SK-N-SH (cell line): ENCODE measurements at places on chromosomes 3 and 15.

GRCh38 chr3:19547665-19548464 lies 386.2 kb downstream of the EFHB start:
- DNase-seq, result no peak

DNA sequence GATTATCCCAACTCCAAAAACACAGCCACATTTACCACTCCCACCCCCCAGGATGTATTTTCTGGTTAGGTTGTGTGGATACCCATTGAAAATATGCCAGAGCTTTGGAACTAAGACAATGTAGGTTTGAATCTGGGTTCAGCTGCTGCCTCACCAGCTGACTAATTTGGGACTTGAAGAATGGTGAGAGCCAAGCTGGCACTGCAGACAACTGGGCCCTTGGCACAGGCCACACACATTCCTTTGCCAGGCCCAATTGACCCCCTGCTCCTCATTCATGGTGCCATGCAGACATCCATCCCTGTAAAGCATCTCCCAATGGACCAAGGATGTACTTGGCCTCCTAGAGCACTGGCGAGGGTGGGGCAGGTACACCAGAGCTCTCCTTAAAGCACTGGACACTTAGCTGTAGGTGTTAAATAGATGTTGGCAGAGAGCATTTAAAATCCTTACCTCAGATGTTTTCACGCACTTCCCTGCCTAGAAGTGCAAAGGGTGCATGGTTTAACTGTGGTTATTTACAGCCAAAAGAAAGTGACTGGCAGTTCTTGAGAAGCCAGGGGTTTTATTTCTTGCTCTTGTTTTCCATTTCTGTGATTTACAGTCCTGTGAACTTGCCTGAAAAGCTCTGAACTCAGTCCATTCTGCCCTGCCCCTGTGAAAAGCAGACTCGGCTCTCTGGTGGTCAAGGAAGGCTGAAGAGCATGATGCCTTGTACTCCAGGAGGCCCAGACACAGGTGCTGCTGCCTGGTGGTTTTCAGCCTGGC lies 138.5 kb downstream of the CLSTN2 start:
- no peak for DNase-seq

DNA sequence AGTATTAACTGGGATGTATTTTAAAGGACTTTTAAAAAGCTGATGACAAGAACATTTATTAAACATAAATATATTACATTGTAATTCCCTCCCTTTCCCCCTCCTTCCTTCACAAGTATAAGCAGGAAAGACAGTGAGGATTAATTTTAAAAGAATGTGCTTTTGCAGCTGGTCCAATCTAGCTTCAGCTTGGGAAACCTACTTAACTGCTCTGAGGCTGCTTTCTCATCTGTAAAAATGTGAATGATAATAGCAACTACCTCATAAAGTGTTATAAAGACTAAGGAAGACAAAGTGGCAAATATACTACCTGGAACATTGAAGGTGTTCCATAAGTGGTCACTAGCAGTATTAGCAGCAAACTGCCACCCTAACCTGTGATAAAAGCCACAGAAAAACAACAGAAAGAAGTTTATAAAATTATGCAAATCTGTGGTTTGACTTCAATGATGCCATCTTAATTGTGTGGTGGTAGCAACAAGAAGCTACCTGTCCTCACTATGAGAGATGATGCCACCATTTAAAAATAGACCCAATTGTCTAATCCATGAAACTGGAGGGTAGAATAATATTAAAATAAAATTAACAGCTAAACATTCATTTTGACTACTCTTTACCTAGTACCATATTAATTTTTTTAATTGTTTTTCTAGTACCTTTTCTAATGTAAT lies 20.0 kb downstream of the DHX36 start:
- DNase-seq, result no peak

- no peak for DNase-seq
Measured at GRCh38 chr3:143152043-143152442, 32.5 kb downstream of the CHST2 start.

DNA sequence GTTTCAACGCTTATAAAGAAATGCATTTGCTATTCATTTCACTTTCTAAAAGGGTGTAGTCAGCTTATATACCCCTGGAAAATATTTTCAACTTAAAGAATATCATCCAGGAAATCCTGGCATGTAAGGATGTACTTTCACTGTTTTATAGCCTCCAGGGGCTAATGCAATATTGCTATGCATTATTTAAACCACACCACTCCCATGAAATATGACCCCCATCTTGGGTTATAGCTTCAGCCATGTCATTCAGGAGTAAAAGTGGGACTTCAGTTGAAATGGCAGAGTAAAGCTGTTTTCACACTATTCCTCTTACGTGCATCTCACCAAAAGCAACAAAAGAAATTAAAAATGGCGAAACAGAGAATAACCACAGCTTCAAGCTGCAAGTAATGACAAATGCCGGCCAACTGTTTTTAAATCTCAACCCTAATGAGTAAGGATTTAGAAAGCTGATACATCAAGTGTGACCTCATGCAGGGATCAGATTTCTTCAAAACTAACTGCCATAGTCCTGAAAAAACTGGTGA lies 84.5 kb downstream of the COL6A6 start:
- no peak for DNase-seq

DNA sequence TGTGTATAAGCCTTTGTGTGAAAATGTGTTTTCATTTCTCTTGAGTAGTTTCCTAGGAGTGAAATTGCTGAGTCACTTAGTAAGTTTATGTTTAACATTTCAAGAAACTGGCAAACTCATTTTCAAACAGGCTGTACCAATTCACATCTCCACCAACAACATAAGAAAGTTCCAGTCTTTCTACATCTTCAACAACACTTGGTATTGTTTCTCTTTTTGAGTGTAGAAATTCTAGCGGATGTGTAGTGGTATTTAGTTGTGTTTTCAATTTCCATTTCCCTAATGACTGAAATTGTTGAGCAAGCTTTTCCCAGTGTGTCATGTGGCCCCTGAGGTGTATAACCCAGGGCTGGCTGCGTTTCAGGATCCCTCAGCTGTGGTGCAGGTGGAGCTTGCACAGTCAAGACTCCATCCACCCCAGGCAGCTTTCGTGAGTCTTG lies 258.5 kb downstream of the PDCD6IP start:
- no peak for DNase-seq

DNA sequence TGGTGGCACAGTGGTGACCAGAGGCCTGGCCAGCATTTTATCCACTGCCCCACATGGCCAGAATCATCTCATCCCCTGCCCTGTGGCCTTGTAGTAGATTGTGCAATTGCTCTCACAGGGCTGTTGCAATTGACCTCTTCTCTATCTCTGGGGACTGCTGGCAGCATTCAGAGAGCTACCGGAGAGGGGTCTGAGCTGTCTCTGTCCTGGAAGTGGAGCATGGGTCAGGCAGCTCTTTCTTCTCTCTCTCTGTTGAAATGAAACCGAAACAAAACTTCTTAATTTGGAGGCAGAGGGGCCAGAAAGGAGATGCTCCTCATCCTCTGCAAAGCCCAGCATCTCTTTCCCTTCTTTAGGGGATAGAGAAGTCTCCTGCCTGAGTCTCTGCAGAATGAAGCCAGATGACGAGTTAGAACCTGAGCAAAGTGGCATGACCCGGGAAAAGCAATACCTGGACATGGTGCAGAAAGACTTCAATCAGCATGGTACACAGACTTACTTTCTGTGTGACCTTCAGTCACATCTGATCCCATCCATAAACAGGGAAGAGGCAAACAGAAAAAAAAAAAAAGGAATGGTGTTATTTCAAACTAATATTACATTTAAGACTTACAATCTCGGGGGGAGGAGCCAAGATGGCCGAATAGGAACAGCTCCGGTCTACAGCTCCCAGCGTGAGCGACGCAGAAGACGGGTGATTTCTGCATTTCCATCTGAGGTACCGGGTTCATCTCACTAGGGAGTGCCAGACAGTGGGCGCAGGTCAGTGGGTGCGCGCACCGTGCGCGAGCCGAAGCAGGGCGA lies 144.5 kb upstream of the BCL6 start:
- DNase-seq, result no peak

DNA sequence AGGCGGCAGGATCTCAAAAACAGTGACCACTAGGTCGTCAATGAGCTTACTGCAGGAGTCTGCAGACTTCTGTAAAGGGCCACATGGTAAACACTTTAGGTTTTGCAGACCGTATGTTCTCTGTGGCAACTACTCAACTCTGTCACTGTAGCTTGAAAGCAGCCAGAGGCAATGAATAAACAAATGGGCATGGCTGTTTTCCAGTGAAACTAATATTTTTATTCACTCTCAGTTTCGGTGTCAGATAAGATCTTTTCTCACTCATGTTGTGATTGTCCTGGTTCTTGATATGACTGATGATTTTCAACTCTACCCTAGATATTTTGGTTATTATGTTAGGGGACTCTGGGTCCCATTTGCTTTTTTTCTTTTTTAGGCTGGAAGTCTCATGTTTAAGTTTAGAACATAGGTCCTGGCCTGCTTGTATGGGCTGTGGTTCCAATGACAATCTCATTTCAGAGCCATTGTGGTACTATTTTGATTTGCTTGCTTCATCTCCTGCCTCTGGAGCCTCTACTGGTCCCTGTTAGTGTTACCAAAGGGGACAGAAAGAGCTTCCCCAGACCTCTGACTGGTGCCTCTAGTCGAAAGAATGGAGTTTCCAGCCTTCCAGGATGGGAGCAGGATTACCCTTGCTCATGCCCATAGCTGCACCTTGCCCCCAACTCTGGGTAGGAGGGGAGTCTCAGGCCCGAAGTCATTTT lies 222.0 kb downstream of the STT3B start:
- DNase-seq, result peak; percentile 7

GRCh38 chr3:197281849-197282248 lies 16.6 kb downstream of the DLG1 start:
- no peak for DNase-seq

GRCh38 chr3:193808317-193808716 lies 215.3 kb downstream of the OPA1 start:
- DNase-seq, result no peak

GRCh38 chr15:33190539-33190938 lies 4.0 kb downstream of the FMN1 start:
- no peak for DNase-seq

GRCh38 chr15:36133742-36134141 lies 445.7 kb upstream of the CDIN1 start:
- DNase-seq, result no peak

GRCh38 chr3:152196782-152197181 lies 71.9 kb upstream of the MBNL1 start:
- no peak for DNase-seq

GRCh38 chr15:70665599-70665998 lies 97.8 kb downstream of the UACA start:
- no peak for DNase-seq

GRCh38 chr3:107598926-107599771 lies 76.4 kb downstream of the BBX start:
- peak; percentile 36 for DNase-seq

GRCh38 chr3:52298149-52299098 lies 10.8 kb downstream of the GLYCTK start:
- DNase-seq, result peak; percentile 81

- DNase-seq, result no peak
Measured at GRCh38 chr3:89368846-89369245, 261.4 kb downstream of the EPHA3 start.

GRCh38 chr15:59278120-59278519 lies 71.5 kb downstream of the LDHAL6B start:
- DNase-seq, result no peak

- no peak for DNase-seq
Measured at GRCh38 chr3:102484363-102484762, 49.5 kb downstream of the ZPLD1 start.

DNA sequence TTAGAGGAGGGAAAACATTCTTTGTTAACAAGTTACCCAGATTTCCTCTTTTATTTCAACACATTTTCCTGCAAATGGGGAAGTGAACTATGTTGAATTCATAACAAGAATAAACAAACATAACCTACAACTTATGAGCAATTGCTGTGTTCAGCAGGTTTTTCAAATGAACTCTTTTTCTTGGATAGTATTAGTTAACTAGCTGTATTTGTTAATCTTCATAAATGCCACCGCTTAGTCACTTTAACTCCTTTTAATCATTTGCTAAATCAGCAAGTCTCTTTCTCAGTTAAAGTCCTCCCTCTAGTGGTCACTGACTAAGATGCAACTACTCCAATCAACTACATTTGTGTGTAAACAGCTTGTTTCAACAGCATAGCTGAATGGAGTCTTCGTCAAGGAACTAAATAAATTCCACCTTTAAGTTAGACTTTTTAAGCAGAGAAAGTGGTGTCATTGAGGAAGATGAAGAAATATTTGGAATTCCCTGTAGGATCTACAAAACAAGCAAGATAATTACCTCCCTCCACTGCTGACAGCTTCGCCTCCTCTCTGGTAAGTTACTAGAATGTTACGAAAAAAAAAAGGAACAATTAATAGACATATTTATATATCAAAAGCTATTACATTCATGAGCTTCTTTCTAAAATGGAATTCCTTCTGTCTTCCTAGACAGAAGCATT lies 1122.0 kb downstream of the ROBO1 start:
- DNase-seq, result peak; percentile 36

DNA sequence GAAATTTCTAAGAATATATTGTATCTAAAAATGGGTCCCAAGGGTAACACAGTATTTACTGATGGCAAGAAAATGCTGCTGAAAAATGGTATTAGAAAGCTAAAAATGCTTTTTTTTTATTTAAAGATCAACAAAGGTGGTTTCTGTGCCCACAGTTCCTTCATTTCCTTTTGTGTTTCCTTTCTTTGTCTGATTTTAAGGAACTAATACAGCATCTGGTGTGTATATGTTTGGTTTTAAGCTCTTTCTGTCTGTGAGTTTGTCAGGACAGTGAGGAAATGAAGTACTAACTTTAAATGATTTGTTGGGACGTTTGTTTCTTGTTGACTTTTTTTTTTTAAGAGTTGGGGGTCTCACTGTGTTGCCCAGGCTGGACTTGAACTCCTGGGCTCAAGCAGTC lies 38.2 kb downstream of the RASA2 start:
- no peak for DNase-seq

GRCh38 chr15:54101664-54102270 lies 123.5 kb downstream of the UNC13C start:
- no peak for DNase-seq

GRCh38 chr3:128433837-128434165 lies 32.9 kb downstream of the DNAJB8 start:
- no peak for DNase-seq

- DNase-seq, result no peak
Measured at GRCh38 chr3:37295925-37296324, 121.5 kb upstream of the LRRFIP2 start.

DNA sequence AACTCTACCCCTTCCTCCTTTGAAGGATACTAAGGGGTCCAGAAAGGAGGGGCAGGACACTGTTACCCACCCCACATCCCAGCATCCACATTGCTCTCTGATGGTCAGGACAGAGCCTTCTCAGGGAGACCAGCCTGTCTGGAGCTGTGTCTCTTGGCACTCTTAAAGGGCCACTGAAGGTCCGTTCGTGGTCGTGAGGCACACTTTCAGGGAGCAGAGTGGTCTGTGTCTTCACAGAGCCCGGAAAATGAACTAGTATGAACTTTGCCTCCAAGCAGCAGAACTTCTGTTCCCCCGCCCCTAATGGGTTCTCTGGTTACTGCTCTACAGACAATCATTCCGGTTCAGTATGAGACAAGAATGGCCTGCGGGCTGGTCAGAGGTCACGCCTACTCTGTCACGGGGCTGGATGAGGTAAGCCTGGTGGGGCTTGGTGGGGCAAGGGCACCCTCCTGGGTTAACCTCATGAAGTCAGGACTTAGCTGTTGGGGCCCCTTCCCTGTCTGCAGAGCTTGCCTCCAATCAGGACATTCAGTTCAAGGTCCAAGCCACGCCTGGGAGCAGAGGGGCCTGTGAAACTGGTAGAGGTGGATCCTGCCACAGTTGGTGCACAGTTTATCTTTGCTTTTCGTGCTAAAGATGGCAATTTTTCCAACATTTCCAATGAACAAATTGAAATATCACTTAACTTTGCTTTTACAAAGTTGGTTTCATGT lies 33.2 kb downstream of the CAPN3 start:
- DNase-seq, result no peak
